ENCODE measurements at places on chromosomes 6 and 20.

DNA sequence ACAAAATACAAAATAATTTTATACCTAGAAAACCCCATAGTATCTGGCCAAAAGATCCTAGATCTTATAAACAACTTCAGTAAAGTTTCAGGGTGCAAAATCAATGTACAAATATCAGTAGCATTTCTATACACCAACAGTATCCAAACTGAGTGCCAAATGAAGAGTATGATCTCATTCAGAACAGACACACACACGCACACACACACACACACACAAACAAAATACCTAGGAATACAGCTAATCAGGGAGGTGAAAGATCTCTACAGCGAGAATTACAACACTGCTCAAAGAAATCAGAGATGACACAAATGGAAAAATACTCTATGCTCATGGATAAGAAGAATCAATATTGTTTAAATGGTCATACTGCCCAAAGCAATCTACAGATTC, 49.2 kb downstream of the TOMM6 start:
- no peak overlapping the region for H3K4me3 ChIP-seq
- DNase-seq, result no peak
- H3K27me3 ChIP-seq, result no peaks in the 10 kb centered on the region
- H3K27ac ChIP-seq, result peak overlapping the region; percentile 6
- H3K36me3 ChIP-seq, result peaks cover 68% of the 10 kb centered on the region

DNA sequence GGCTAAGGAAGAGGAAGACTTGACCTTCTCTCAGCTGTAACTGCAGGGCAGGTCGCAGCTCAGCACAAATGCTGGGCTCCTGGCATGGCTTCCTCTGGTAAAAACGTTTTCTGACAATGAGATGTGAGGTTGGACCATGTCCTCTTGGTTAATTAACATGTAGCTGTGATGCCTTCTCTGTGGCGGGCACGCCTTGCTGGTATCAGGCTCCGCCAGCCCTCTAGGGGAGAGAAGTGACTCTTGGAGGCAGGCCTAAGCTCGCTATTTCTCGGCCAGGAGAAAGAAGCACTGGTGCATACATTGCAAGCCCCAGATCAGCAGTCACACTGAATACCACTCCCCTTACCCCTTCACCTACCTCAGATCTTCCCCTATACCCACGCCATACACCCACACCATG, 65.0 kb downstream of the QRSL1 start:
- no peak overlapping the region for H3K4me3 ChIP-seq
- DNase-seq, result no peak
- H3K36me3 ChIP-seq, result no peaks in the 10 kb centered on the region
- H3K27me3 ChIP-seq, result peaks cover 4% of the 10 kb centered on the region

- no peaks in the 10 kb centered on the region for H3K36me3 ChIP-seq
- H3K4me1 ChIP-seq, result no peaks in the 10 kb centered on the region
- no peaks in the 10 kb centered on the region for H3K27me3 ChIP-seq
- DNase-seq, result no peak
Measured at GRCh38 chr6:81938991-81939732, 186.7 kb upstream of the TENT5A start.

- no peak for DNase-seq
- H3K4me1 ChIP-seq, result peaks cover 4% of the 10 kb centered on the region
- H3K36me3 ChIP-seq, result no peaks in the 10 kb centered on the region
- H3K27ac ChIP-seq, result no peak overlapping the region
Measured at GRCh38 chr6:124812067-124812466, 150.2 kb upstream of the RNF217 start.

GRCh38 chr20:25009218-25010145, 16.9 kb upstream of the APMAP start:
- no peak overlapping the region for H3K27ac ChIP-seq
- no peak overlapping the region for H3K4me3 ChIP-seq
- H3K4me1 ChIP-seq, result no peaks in the 10 kb centered on the region
- no peak for DNase-seq

GRCh38 chr6:24060982-24061754, 64.8 kb upstream of the NRSN1 start:
- H3K4me3 ChIP-seq, result no peak overlapping the region
- no peak for DNase-seq
- H3K27me3 ChIP-seq, result peaks cover 10% of the 10 kb centered on the region

DNA sequence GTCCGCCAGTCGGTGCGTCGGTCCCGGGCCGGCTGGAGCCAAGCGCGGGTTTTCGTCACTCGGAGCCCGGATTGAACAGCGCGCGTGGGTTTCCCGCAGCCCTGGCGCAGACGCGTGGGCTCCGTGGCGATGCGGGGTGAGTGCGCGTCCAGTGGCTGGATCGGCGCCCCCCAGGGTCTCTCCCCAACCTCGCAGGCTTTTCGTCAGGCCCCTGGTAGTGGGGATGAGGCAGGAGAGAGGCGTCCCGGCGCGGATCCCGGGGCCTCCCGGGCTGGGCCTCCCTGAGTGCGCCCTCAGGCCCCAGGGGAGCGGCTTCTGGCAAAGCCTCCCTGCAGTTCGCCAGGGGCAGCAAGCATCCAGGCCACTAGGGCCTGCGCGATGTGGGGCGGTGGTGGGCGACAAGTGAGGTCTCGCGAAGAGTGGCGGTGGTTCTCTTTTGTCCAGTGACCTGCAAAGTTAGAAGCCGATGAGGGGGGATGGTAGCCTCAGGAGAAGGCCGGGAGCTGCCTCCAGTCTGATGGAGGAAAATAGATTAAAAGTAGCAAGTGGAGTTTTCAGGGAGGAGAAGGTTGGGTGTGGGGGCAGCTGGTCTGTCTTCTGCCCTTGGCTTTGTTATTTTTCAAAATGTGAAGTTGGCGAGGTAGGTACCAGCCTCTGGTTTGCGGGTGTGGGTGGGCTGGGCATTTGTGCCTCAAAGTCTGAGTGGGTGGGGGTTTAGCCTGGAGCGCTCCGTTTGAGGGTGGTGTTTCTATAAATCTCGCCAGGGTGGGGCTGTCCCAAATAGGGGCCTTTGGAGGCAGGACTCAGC, 1.6 kb downstream of the TOX2 start:
- H3K27ac ChIP-seq, result no peak overlapping the region
- H3K4me3 ChIP-seq, result peak overlapping the region; percentile 88
- DNase-seq, result peak; percentile 49

DNA sequence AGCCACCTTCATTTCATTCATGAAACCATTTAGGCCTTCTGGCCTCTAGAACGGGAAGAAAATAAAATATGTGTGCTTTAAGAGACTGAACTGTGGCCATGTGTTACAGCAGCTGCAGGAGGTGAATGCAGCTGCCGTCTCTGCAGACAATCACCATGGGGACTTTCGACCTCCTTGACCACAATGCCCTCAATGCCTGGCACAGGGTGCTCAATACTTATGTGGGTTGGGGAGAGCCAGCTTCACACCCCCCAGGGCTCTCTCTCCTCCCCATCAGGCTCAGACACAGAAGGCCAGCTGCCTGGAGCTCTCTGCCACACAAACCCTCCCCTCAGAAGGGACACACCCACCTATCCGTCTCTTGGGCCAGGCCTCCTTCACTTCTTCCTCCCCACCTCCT, 43.5 kb downstream of the ANKRD60 start:
- H3K27me3 ChIP-seq, result peaks cover 78% of the 10 kb centered on the region
- no peak overlapping the region for H3K27ac ChIP-seq
- no peaks in the 10 kb centered on the region for H3K4me1 ChIP-seq
- no peak for DNase-seq
- no peaks in the 10 kb centered on the region for H3K36me3 ChIP-seq

- H3K4me1 ChIP-seq, result peaks cover 35% of the 10 kb centered on the region
- H3K27ac ChIP-seq, result no peak overlapping the region
- peaks cover 47% of the 10 kb centered on the region for H3K36me3 ChIP-seq
- H3K27me3 ChIP-seq, result no peaks in the 10 kb centered on the region
- no peak overlapping the region for H3K4me3 ChIP-seq
Measured at GRCh38 chr20:10428008-10428407, 6.0 kb downstream of the MKKS start.

DNA sequence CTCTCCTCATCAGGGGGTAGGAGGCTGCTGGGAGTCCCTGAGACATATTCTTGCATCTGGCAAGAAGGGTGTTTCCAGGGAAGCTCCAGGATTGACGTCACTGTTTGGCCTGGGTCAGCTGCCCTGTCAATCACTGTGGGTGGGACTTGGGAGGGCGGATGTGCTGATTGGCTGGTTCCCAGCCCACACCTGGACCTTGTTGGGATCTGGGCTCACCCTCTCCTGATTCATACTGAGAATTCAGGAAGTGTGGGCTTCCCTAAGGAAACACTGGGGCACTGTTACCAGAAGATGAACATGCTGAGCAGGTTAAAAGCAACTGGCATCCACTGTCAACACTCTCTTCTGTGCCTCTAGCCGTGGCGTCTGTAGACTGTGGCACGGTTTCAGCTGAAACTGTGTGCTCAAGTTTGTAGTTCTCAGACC, 36.5 kb downstream of the CDH26 start:
- H3K27ac ChIP-seq, result no peak overlapping the region
- peaks cover 33% of the 10 kb centered on the region for H3K27me3 ChIP-seq
- H3K4me1 ChIP-seq, result peaks cover 10% of the 10 kb centered on the region
- peak; percentile 30 for DNase-seq

- H3K36me3 ChIP-seq, result no peaks in the 10 kb centered on the region
- H3K27me3 ChIP-seq, result no peaks in the 10 kb centered on the region
- H3K27ac ChIP-seq, result peak overlapping the region; percentile 20
- H3K4me3 ChIP-seq, result no peak overlapping the region
- peaks cover 8% of the 10 kb centered on the region for H3K4me1 ChIP-seq
- DNase-seq, result no peak
Measured at GRCh38 chr6:129683601-129684322, 26.2 kb downstream of the ARHGAP18 start.

DNA sequence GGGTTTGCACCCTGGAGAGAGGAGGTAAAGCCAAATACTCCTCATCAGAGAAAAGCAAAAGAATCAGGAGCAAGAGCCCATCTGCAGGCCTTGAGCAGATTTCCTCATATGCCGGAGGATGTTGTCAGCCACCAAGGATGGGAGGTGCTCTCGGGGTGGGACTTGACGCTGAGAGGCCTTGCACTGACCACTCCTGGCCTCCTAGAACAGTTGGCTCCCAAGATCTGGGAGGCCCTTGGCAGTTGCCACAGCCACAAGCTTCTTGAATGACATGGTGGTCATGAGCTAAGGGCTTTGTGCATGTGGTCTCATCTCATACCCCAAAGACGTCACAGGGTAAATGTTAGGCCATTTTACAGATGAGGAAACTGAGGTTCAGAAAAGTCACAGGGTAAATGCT, 75.2 kb upstream of the PMEPA1 start:
- H3K27ac ChIP-seq, result no peak overlapping the region
- H3K4me3 ChIP-seq, result no peak overlapping the region
- H3K4me1 ChIP-seq, result peaks cover 19% of the 10 kb centered on the region
- no peaks in the 10 kb centered on the region for H3K36me3 ChIP-seq
- DNase-seq, result no peak
- H3K27me3 ChIP-seq, result peaks cover 20% of the 10 kb centered on the region

GRCh38 chr20:14882157-14882556, 544.7 kb upstream of the FLRT3 start:
- H3K27ac ChIP-seq, result no peak overlapping the region
- no peak for DNase-seq
- H3K27me3 ChIP-seq, result no peaks in the 10 kb centered on the region

GRCh38 chr6:139262519-139263300, 29.1 kb downstream of the TXLNB start:
- H3K27me3 ChIP-seq, result no peaks in the 10 kb centered on the region
- H3K36me3 ChIP-seq, result no peaks in the 10 kb centered on the region
- H3K4me3 ChIP-seq, result no peak overlapping the region

GRCh38 chr20:63006540-63007359, at the start of gene BHLHE23:
Gene BHLHE23 (minus strand): TSS chr20:63006964. CDS start chr20:63006774, 190 bp downstream.
- H3K4me3 ChIP-seq, result peak within 1 kb of the TSS; percentile 49
- no peaks in the 10 kb centered on the region for H3K36me3 ChIP-seq

Measured in nephron progenitor cell (in vitro differentiated cells).